Smooth muscle cell of bladder (primary cell): ENCODE measurements at places on chromosomes 4 and X. TPM values are rescaled to one million over a fixed set of nuclear protein-coding genes. Genes with fewer than 3 reads are reported as not detected.

The CXCL1 gene
- total RNA-seq = 70.6 and 232 TPM in 2 replicates

The FAT4 gene
- total RNA-seq = 8.1 TPM in 2 replicates

The CXCL9 gene
- total RNA-seq = under 0.01 TPM in 1 of 2 replicates, not detected in the other

The NKRF gene
- total RNA-seq = 2.6 and 3.3 TPM in 2 replicates

The G6PD gene
- total RNA-seq = 90.3 and 91.0 TPM in 2 replicates

The FDCSP gene
- total RNA-seq = not detected in 2 replicates

The FABP2 gene
- total RNA-seq = not detected in 2 replicates

The IL21 gene
- total RNA-seq = not detected in 2 replicates

The CFAP47 gene
- total RNA-seq = under 0.01 and 0.37 TPM in 2 replicates
